Posterior vena cava (tissue), 2 donors: ENCODE measurements at places on chromosomes 7 and 10. TPM values are rescaled to one million over a fixed set of nuclear protein-coding genes. Genes with fewer than 3 reads are reported as not detected.

The ZNF467 gene
- total RNA-seq = 12.0 TPM

The HGF gene
- 16.8 TPM for total RNA-seq

The LIPN gene
- total RNA-seq = not detected

The MAGI2 gene
- 17.9 TPM for total RNA-seq

The TRPV6 gene
- total RNA-seq = not detected

The GDF2 gene
- not detected for total RNA-seq

The GLI3 gene
- 27.2 TPM for total RNA-seq

The CFAP70 gene
- 1.6 TPM for total RNA-seq

The ABCB4 gene
- 1.9 TPM for total RNA-seq

The LRRC17 gene
- total RNA-seq = 1.4 TPM

The MRPS33 gene
- 26.9 TPM for total RNA-seq

The ZNF107 gene
- total RNA-seq = 5.6 TPM

The MGMT gene
- 17.6 TPM for total RNA-seq

The DMBT1 gene
- not detected for total RNA-seq

The CLIP2 gene
- 26.6 TPM for total RNA-seq

The BMPER gene
- 5.6 TPM for total RNA-seq

The SERPINE1 gene
- 77.3 TPM for total RNA-seq

The PLXNA4 gene
- 61.2 TPM for total RNA-seq

The PIK3CG gene
- 7.0 TPM for total RNA-seq
